ENCODE measurements at places on chromosomes 13 and 19.

GRCh38 chr13:106263801-106264200 is 271.7 kb downstream of the EFNB2 start:
- DNase-seq, result no peak

DNA sequence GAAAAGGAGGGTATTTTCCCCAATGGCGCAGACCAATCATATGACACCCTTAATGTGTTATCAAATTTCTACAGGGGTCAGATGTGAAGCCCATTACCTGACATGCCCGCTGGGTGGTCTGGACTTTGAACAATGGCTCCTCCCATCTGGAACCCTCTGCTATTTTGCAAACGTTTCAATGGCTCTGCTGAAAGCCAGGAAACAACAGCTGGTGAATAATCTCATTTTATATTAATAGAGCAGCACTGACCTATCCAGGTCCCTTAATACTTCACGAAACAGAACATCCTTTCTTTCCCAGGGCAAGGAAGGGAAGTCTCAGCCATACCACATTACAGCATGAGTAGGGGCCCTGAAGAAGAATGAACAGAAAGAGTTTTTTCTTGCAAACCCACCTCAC is 20.3 kb upstream of the KPNA3 start:
- DNase-seq, result no peak

GRCh38 chr13:79432992-79433391 is 26.9 kb upstream of the RBM26 start:
- no peak for DNase-seq

- peak; percentile 96 for DNase-seq
Measured at GRCh38 chr19:869245-870177, 10.0 kb downstream of the CFD start.

DNA sequence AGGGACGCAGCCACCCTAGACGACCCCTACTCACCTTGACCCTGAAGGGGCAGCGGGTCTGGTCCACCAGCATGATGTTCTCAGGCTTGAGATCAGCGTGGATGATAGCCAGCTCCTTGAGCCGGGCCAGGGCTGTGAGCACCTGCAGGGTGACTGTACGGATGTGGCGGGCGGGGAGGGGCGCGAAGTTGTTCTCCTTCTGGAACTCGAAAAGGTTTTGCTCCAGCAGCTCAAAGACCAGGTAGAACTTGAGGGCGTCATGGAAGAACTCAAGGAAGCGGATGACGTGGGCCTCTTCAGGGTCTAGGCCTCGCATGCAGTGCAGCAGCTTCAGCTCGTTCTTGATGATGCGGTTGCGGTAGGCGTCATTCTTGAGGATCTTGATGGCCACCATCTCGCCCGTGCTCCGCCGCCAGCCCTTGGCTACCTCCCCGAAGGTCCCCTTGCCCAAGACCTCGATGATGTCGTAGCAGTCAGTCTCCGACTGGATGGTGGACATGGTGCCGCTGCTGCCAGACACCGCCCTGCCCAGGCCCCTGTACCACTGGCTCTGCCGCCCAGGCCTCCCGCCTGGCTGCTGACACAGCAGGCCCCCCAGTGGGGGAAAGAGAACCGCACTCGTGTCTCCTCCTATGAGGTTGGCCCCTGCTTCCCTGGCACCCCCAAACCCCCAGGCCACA is 437 bp downstream of the HIPK4 start:
- DNase-seq, result no peak

GRCh38 chr13:46164661-46165060 is 17.3 kb downstream of the LCP1 start:
- no peak for DNase-seq

DNA sequence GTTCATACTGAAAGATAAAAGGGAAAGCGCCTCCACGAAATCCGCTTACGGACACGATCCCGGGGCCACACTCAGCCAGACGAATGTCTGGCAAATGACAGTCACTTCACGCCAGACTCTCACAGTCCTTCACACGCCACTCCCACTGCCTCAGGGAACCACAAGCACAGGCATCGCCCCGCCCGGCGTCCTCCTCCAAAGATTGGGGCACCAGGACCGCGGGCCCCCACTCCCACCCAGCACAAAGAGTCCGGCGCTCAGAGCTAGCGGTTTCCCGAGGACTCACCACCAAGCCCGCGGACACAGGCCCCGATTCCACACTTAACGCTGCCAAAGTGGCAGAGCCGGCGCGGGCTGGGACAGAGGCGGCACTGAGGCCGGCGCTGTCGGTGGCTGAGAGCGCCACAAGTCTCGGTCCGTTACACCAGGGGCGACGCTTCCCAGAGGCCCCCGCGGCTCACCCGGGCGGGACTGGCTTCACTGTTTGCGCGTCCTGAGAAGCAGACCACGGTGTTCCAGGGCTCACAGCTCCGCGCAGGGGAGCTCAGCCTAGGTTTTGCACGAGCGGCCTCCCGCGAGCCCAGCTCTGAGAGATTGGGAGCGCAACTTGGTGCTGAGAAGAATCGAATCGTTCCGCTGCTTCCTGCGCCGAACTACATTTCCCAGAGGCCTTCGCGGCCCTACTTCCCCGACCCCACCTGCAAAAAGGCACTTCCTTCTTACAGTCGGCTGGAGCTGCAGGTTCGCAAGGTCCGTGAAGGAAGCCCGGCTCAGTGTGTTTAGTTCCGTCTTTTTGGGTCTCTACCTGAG is at the start of gene ZNF569:
ZNF569 (minus strand) TSS at position 647 of the 810 bp plus-strand sequence. CDS start 22,523 bp downstream, outside the sequence.
- DNase-seq, result peak; percentile 97

DNA sequence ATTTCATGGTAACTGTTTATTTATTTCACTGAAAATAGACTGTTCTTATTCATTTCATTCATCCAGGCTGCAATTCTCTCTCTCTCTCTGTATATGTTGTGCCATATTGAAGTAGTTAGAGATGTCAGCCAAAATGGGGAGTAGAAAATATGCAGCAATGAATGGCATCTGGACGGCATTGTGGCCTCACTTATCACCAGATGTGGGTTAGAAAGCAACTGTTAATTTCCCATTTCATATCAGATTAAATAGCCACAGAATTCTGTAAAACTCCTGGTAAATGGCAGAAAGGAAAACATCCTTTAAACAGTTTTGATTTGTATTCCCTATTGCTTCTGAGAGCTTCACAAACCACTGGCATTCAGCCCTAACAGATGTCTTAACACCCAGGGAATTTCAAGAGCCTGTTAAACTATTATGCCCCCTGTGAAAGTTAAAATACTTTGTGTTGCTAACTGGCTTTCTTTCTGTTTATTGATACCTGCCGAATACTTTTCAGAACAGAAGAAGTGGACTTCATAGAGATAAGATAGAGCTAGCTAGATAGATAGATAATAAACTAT is 1763.3 kb upstream of the MIR17HG start:
- DNase-seq, result peak; percentile 51

GRCh38 chr19:10706990-10707389 is 5.8 kb downstream of the QTRT1 start:
- DNase-seq, result no peak

- no peak for DNase-seq
Measured at GRCh38 chr13:22082030-22082429, 411.2 kb downstream of the FGF9 start.

- no peak for DNase-seq
Measured at GRCh38 chr19:35123573-35123972, 8.0 kb downstream of the FXYD3 start.

DNA sequence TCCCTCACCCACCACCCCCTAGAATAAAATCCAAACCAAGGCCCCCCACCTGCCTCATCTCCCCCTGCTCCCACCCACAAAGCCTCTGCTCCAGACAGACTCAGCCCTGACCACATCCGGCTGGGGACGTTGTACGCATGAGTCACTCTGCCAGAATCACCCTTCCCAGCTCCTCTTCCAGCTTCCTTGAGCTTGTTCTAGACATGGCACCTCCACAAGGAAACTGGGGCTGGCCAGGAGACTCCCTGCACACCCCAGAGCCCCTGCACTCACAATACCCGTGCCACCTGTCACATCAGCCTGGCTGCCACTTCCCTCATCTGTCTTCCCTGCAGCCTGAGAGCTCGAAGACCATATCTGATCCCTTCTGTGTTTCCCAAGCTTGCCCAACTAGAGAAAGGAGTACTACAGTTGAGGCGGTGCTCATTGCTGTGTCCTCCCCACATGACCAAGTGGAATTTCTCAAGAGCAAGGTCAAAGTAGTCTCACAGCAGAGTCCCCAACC is 9.7 kb downstream of the DEDD2 start:
- DNase-seq, result peak; percentile 89

- no peak for DNase-seq
Measured at GRCh38 chr13:32175307-32175706, 139.9 kb downstream of the ZAR1L start.

- DNase-seq, result peak; percentile 23
Measured at GRCh38 chr19:55553217-55554182, 8.2 kb upstream of the SBK3 start.

GRCh38 chr19:49417088-49417487 is 6.2 kb downstream of the PTH2 start:
- DNase-seq, result no peak

- DNase-seq, result no peak
Measured at GRCh38 chr13:111503905-111504695, 183.7 kb downstream of the TEX29 start.

GRCh38 chr13:84684048-84684662 is 801.9 kb upstream of the SLITRK1 start:
- DNase-seq, result no peak

- no peak for DNase-seq
Measured at GRCh38 chr13:33575378-33575777, 242.6 kb upstream of the RFC3 start.

DNA sequence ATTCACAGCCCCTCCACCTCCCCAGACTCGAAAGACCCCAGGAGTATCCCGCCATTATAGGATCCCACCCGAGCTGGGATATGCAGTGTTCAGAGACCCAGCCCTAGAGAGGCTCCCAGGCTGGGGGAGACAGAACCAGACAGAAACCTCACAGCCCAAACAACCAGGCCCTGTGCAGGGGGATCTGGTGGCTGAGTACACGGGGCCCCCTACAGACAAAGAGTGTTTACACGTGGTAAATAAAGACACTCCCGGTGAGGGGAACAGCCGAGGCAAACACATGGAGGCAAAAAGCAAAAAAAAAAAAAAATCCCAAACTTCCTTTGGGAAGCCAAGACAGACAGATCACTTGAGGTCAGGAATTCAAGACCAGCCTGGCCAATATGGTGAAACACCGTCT is 25.1 kb downstream of the TINCR start:
- DNase-seq, result no peak

DNA sequence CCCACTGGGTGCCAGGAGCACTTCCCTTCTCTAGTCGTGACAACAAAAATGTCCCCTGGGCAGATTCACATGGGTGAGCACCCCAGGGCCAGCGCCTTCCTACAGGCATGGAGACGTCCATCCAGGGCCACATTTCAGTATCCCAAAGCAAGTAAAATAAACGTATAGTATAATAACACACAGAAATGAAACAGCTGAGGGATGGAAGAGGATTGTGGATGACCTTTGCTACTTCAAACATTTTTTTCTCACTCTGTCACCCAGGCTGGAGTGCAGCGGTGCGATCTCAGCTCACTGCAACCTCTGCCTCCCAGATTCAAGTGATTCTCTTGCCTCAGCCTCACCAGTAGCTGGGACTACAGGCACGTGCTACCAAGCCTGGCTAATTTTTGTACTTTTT is 28.2 kb downstream of the CILP2 start:
- DNase-seq, result peak; percentile 47

- DNase-seq, result peak; percentile 13
Measured at GRCh38 chr13:77372275-77372674, 45.4 kb upstream of the MYCBP2 start.

- DNase-seq, result peak; percentile 5
Measured at GRCh38 chr13:35283856-35284255, 192.6 kb downstream of the MAB21L1 start.

DNA sequence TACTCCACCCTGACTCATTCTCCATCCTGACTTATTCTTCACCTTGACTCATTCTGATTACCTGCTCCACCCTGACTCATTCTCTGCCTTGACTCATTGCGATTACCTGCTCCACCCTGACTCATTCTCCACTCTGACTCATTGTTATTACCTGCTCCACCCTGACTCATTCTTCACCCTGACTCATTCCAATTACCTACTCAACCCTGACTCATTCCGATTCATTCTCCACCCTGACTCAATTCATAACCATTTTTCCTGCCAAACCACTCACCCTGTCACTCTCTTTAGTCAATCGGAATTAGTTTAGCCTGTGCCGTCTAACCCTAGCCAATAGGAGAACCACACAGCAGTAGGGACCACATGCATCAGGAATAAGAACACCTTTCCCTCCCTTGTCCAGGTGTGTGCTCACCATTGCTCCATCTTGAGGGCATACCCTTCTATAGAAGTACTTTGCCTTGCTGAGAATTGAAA is 1227.4 kb upstream of the PCDH20 start:
- DNase-seq, result peak; percentile 41

- DNase-seq, result no peak
Measured at GRCh38 chr13:21066946-21067345, 5.6 kb upstream of the LATS2 start.

GRCh38 chr13:34152409-34152808 is 334.5 kb downstream of the RFC3 start:
- DNase-seq, result no peak

GRCh38 chr13:38577048-38577447 is 109.8 kb upstream of the FREM2 start:
- peak; percentile 14 for DNase-seq

DNA sequence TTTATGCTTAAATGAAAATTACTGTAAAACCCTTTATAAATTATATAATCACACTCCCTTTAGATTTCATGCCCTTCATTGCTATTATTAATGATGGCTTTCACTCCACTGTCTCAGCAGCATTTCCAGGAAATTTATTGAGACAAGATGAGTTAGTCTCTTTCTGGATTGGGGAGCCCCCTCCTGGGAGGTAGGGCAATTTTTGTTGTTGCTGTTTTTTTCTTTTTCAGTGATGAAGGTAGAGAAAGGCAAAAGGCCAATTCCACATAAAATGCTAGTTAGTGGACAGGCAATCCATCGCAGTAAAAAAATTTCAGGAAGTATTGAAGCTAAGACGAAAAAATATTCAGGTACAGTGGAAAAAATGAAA is 80.2 kb downstream of the TEX26 start:
- DNase-seq, result peak; percentile 55

DNA sequence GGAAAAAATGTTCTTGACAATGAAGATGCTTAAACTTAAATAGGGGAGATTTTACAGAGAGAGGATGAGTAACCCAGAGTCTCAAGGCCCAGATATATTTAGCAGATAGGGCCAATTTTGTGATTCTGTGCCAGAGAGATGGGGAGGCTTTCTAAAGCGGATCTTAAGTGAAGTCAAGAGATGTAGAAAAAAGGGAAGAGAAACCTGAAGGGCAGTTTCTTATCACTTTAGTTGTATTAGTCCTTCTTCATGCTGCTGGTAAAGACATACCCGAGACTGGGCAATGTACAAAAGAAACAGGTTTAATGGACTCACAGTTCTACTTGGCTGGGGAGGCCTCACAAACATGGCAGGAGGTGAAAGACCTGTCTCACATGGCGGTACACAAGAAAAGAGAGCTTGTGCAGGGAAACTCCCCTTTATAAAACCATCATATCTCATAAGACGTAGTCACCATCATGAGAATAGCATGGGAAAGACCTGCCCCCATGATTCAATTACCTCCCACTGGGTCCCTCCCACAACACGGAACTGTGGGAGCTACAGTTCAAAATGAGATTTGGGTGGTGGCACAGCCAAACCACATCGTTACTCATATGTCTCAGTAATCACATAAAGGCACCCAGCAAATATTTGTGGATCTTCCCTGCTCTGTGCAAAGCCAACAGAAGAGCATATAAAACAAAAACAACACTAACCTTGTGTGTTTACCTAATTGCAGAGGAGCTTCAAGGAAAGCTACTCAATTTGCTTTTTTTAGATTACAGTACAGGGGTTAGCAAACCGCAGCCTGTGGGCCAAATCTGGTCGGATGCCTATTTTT is 102.6 kb upstream of the MYCBP2 start:
- peak; percentile 78 for DNase-seq

All from fibroblast of lung (primary cell).